ENCODE measurements at places on chromosomes 5 and 9. TPM values are rescaled to one million over a fixed set of nuclear protein-coding genes. Genes with fewer than 3 reads are reported as not detected.

Gene ADAMTS12
- total RNA-seq = 6.5 TPM

Gene C5orf15
- 58.6 TPM for total RNA-seq

Gene DBH
- total RNA-seq = not detected

Gene IFNA2
- total RNA-seq = not detected

Gene UNC13B
- 10.2 TPM for total RNA-seq

Measured in A549 treated with ZK216348 at 1 μM for 4 hours (cell line).